ENCODE measurements at places on chromosomes 4 and X. TPM values are rescaled to one million over a fixed set of nuclear protein-coding genes. Genes with fewer than 3 reads are reported as not detected.
A peak's percentile ranks its signal among the peaks of the same experiment; 100 is the strongest.

DNA sequence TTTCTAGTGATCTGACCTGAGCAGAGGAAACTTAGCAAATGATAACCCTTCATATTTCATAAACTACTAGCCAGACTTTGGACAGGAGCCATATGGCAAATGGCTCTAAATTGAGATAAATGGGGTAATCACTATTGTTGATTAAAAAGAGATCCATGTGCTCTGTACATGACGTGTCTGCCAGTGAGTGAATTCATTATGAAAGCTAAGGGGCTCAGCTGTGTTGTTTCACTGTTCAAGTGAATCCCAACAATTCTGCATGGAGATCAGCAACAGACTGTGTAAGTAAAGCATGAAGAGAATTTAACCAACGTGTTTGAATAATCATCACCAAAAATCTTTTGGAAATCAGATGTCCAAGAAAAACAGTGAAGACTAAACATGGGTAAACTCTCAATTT is 9.5 kb upstream of the QRFPR start:
- no peak for DNase-seq

SMARCA1 gene
- total RNA-seq, result not detected

RFC1 gene
- 72.6 TPM for total RNA-seq

BGN gene
- not detected for total RNA-seq

DNA sequence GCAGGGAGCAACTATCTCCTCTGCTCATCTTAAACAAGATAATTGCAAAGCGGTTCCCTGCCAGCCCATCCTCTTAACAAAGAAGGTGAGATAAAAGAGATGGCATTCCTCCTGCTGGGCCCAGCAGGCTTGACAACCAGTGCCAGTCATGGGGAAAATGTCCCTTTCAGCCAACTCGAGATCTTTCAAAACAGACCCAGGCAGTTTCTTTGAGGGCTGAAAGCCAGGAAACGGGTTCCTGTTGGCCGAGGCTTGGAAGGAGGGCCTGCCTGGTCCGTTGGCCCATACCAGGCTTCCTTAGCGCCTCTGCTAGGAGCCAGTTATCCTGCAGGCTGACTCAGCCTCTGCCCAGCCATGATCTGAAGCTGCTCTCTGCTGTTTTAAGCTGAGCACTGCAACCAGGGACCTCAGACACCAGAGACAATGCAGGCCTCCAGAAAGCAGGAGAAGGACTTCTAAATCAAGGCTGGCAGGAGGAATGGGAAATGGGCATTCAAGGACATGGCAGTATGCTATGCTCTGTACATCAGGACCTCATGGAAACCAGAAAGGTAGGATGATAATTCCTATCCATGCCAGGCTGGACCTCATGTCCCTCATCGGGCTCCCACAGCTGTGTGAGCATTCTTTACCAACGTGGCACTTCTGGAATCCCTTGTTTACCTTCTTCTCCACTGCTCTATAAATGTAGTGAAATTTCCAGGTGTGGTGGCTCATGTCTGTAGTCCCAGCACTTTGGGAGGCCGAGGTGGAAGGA is 42.4 kb upstream of the SLC2A9 start:
- DNase-seq, result no peak

DUX4 gene
- not detected for total RNA-seq

DNA sequence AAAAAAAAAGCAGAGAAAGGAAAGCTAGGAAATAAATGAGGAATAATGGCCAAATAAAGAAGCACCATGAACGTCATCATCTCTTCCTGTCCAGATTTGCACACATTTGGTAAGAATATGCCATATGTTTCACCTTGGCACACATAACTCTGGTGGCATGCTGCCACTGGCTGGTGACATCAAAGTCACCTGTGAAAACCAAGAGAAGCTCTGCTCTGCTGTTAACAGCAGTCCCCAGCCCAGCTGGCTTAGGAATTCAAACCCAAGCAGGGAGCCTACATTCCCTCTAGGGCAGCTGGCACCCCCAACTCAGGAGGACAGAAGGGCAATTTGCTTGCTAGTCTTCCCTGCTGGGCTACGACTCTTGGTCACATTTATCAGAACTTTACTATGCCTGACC is 77.6 kb downstream of the RASL11B start:
- no peak for DNase-seq

DNA sequence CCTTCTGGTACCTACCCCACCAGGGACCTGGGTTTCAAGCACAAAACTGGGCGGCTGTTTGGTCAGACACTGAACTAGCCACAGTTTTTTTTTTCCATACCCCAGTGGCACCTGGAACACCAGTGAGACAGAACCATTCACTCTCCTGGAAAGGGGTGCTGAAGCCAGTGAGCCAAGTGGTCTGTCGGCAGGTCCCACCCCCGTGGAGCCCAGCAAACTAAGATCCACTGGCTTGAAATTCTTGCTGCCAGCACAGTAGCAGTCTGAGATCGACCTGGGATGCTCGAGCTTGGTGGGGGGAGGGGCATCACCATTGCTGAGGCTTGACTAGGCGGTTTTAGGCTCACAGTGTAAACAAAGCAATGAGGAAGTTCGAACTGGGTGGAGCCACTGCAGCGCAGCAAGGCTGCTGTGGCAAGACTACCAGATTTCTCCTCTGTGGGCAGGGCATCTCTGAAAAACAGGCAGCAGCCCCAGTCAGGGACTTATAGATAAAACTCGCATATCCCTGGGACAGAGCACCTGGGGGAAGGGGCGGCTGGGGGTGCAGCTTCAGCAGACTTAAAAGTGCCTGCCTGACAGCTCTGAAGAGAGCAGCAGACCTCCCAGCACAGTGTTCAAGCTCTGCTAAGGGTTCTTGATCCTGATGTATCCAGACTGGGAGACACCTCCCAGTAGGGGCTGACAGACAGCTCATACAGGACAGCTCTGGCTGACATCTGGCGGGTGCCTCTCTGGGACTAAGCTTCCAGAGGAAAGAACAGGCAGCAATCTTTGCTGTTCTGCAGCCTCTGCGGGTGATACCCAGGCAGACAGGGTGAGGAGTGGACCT is 223.0 kb downstream of the COX18 start:
- DNase-seq, result no peak

UGT2B17 gene
- total RNA-seq, result not detected

DNA sequence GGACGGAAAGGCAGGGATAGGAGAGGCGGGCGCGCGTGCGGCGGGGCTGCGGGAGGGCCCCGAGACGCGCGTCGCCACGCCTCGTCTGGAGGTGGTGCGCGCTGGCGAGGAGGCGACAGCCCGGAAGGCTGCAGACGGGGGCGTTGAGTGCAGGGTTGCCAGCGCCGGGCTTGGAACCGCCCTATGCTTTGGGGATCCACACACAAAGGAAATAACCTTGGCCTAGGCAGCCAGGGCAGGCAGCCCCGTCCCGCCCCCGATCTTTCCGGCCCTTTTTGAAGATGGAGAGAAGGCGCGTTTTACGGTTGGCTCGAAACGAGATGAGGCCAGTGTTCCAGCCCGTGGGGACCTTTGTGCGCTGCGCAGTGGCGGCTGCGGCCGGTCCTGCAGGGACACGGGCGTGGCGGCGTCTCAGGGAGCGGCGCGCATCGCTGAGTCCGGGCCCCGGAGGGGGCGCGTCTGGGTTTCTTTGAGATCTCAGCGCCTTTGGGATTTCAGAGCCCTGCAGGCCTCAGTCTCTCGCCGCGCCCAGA is 50.8 kb upstream of the TRIM2 start:
- DNase-seq, result peak; percentile 71

CYP4V2 gene
- 10.9 TPM for total RNA-seq

DNA sequence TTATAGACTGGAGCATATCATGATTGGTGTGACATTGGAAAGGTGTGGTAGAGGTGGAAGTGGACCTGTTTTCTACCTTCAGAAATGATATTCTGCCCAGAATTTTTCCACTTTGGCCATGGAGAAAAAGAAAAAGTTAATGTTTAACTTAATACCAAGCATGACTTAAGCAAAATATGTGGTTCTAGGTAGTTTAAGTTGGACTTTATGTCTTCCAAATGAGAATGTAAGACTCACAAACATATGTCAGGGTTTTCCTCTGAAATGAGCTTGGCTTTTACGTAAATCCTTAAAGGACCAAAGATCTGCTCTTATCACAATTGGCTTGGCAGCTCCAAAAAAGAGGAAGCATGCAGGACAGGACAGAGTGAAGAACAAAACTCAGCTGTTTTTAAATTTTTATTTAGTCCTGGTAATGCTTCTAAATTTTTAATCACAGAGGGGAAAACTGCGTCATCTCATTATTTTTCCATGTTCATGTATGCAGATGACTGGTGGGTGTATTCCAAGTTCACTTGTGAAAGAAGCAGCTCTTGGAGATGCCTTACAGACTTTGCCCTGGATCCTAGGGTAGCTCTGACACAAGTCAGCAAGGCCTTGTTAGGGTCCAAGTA is 98.2 kb downstream of the ANK2 start:
- no peak for DNase-seq

DNA sequence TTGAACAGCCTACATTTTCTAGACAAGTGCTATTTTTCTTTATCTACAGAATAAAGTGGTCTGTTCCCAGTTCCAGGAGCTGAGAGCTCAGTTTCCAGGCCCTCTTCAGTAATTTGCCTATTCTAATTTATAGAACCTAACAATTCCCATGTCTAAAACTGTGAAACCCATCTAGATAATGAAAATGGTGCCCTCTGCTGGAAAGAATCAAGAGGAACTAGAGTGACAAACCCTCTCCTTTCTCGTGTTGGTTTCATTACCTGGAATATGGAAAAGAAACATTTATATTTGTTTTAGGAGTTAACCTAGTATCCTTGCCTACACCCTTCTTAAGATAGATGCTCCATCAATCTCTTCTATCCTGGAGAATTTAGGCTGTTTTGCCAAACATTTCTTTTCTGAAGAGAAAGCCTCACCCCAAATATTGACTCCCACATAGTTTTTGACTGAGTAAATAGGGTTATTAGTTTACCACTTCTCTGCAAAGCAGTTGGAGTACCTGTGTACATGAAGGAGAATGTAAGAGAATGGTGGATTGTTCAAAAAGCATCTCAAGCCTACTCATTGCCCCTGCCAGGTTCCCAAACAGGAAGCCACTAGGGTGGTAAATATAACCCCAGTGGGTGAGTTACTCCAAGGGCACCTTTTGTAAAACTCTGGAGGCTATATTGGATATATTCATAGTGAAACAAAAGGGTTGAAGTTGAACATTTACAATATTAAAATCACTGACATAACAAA is 121.6 kb downstream of the RASL11B start:
- DNase-seq, result no peak

DNA sequence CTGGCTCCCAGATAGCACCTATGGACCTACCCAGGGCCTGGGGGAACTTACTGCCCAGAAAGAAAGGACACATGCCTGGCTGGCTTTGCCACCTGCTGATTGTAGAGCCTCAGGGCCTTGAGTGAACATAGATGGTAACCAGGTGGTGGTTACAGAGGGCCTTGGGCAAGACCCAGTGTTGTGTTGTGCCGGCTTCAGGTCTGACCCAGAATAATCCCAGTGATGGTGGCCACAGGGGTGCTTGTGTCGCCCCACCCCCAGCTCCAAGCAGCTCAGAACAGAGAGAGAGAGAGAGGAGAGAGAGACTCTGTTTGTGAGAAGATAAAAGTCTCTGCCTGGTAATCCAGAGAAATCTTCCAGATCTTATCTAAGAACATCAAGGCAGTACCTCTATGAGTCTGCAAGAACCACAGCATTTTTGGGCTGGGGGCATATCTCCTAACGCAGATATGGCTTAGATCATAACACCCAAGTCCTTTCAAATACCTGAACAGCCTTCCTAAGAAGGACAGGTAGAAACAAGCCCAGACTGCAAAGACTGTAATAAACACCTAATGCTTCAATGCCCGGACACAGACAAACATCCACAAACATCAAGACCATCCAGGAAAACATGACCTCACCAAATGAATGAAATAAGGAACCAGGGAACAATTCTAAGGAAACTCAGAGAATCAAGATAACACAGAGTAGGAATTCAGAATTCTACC is 16.3 kb upstream of the RP2 start:
- no peak for DNase-seq

KLHL4 gene
- total RNA-seq, result 0.05 TPM

DNA sequence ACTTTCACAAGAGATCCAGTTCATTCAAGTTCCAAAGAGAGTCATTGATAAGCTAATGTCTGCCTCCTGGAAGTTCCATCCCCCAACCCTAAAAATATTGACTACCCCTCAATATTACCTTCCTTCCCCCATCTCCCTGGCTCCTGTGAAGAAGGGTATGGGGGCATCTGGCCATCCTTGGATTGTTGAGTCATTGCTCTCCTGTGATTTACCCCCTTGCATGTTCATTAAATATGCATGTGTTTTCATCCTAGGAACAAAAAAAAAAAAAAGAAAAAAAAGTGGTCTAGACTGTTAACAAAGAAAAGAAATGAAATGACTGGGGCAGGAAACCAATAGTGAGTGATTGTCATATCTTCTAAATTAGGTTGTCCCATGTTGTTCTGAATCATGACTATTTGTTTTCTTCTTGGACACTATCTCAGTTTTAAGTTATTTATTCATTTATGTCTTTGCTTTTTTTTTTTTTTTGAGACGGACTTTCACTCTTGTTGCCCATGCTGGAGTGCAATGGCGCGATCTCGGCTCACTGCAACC is 51.9 kb upstream of the HUWE1 start:
- DNase-seq, result no peak

GRCh38 chrX:16997313-16997712 is 50.9 kb downstream of the REPS2 start:
- DNase-seq, result no peak

DNA sequence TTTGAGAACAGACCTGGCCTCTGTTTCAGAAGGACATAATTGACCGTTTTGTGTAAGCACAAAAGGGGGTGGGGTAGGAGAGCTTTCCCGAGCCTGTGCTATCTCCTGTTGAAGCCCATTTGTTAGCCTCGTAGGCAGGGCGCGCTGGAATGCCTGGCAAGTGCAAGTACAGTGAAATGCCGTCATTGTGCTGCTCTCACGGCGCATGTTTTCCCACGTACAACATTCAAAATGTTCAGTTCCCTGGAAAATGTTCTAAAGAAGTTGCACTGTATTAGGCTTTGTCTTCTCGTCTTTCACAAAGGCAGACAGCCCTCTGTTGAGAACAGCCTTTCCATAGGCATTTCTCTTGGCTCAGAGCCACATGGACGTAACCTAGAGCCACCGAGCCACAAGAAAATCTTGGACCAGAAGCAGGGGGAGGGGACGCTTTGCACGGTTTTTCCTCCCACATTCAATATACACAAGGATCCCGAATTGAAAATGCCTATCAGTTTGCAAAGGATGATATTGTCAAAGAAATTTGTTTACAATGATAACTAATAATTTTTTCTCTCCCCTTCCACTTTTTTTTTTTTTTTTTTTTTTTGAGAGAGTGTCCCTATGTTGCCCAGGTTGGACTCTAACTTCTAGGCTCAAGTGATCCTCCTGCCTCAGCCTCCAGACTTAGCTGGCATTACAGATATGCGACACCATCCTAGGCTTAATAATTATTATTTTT is 54.6 kb upstream of the RAPGEF2 start:
- no peak for DNase-seq

- DNase-seq, result no peak
Observed at GRCh38 chrX:14718403-14718802, 154.5 kb downstream of the FANCB start.
